Heart left ventricle (tissue), 16 donors: ENCODE measurements at places on chromosomes 3 and 15. TPM values are rescaled to one million over a fixed set of nuclear protein-coding genes. Genes with fewer than 3 reads are reported as not detected.

The SLC51A gene
- total RNA-seq = not detected

The STX19 gene
- total RNA-seq = not detected

The RASL12 gene
- total RNA-seq = 35.0 TPM

The ANKRD34C gene
- 0.21 TPM for total RNA-seq

The MFSD1 gene
- total RNA-seq = 37.1 TPM

The ATOSA gene
- total RNA-seq = 32.6 TPM

The CCR9 gene
- total RNA-seq = not detected

The THRB gene
- 21.9 TPM for total RNA-seq

DNA sequence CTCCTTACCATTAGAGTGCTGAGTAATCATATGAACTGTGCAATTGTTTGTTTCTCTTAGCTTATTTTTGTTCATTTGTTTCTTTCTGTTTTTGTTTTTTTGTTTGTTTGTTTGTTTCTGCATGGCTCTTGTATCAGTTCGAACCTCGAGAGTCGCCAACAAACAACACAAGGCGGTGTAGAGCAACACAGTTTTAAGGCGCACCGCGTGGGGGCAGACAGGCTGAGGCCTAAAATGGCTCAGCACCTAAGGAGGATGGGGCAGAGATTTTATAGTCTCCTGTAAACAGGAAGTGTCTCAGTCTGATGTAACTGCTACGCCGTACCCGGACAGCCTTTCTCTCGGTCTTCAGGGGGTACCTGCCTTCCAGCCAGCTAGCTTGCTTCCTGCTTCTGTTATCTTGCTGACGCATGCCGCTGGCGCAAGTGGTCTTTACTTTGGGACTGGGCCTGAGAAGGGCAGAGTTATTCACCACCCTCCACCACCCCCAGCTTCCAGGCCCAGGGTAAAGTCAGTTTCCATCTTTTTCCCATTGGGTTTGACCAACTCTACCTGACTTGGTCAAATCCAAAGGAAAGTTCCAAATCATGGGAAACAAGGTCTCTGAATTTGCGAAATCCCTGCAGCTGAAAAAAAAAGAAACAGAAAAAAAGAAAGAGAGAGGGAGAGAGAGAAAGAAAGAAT is 25.8 kb upstream of the MFGE8 start:
- DNase-seq = no peak

GRCh38 chr3:107236655-107237337 is 140.4 kb upstream of the CCDC54 start:
- DNase-seq = no peak

DNA sequence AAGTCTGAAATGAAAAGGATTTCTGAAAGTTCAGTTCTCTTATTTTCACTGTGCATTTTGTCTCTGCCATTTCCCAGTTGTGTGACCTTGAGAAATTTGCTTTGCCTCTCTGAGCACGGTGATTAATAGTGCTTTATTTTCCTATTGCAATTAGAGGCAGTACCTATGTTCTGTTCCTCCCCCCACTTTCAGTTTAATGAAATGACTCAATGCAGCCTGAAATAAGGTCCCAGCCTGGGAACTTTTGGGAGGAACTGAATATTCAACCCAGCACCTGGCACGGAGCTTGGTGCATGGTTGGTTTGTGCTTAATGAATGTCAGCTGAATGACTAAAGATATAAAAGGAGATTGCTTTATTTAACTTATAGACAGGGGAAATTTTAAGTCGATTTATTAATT is 352.6 kb downstream of the PDCD6IP start:
- DNase-seq = no peak

DNA sequence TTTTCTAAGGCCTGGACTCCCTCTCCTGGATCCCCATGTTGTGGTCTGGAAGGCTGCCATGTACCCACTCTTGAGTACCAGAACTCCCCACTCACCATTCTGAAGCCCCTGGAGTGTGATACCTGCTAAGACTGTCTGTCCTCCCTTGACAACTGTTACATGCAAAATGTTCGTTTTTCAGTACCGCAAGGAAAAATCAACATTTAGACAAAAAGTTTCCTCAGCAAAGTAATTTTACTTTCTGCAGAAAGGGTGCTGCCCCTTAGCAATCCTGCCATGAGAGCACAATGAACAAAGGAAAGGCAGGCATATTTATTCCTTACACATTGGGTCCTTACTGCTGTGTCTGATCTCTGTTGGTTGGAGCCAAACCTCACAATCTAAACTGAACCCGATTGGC is 7.0 kb upstream of the GK5 start:
- no peak for DNase-seq

DNA sequence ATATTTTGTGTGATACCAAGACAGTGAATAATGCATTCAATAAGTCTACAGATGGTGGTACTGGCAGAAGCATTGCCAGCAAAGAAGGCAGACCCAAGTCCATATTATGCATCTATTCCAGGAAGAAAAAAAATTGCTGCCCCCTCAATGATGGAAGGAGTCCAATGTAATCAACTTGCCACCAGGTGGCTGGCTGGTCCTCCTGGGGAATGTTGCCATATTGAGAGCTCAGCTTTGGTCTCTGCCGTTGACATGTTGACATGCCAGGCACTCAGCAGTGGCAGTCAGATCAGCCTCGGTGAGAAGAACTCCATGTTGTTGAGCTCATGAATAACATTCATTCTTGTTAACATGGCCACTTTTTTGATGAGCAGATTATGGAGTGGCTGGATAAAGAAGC is 298.5 kb downstream of the IGSF11 start:
- no peak for DNase-seq

DNA sequence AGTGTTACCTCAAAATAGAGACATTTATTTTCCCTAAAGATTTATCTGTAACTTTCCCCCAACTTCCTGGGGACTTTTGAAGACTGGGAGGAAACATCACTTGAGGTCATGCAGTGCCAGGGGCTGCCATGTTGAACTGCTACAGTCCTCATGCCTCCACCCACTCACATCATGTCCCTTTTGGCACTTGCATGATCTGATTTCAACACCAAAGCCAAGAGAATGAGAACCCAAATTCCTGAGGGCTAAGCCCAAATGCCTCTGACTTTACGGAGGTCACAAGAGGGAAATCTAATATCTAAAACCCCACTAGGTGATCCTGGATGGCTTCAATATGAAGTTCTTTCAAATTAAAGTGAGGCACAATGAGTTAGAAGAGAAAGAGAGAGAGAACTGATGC is 213.1 kb downstream of the NTRK3 start:
- no peak for DNase-seq

GRCh38 chr15:58483376-58483775 is 51.6 kb downstream of the LIPC start:
- DNase-seq = no peak

GRCh38 chr15:31327669-31328427 is 1.2 kb downstream of the KLF13 start:
- peak; percentile 89 for DNase-seq

GRCh38 chr3:181851063-181851462 is 139.3 kb downstream of the SOX2 start:
- no peak for DNase-seq

DNA sequence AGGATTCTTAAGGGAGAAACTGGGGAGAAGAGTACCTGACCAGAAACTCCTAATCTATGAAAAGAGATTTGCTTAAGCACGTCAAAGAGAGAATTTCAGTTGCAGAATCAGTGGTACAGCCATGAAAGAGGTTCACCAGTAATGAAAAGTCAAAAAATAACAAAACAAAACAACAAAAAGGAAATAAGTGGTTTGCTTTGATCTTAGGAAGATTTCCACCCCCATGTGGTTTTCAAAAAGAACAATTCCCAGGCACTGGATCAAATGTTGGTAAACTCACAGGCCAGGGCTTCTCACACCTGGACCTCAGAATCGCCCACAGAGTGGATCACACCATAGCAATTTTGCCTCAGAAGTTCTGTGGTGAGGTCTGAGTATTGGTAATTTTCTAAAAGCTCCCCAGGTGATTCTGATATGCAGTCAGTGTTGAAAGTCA is 67.5 kb downstream of the TMEM39A start:
- DNase-seq = no peak

GRCh38 chr3:55860049-55860721 is 373.1 kb upstream of the WNT5A start:
- DNase-seq = no peak

DNA sequence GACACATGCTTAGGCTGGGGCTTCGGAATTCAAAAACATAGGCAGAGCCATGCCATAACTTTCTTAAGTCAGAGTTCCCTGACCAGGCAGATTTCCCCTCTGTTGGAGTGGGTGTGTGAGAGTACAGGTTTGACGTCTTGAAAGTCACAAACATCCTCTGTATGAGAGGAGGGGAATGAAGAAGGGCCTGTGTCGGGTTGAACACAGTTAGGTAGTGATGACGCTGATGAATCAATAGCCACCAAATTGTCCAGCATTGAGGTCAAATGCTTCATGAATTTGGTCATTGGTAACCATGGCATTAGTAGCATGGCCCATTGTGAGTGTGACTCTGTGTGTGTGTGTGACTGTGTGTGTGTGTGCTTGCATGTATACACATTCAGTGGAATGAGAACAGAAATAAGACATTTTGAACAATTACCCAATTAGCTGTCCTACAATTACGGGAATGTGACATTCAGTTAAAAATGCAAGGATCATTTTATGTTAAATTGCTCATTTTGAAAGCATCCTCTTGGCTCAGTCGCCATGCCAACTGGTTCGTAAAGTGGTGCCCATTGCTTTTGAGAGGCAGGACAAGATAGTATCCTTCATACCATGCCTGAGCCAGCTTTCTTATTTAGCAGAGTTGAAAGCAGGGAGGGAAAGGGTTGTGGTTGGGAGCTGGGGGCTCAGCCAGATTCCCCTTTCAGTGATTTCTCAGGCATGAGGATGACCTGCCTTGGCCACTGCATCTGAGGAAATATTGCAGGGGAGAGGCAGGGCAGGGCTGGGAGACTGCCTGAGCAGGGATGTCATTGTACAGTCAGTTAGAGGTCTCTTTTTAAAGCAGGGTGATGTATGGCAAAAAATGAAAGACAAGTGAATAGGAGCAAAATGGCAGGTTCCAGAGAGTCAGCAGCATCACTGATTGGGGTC is 35.4 kb downstream of the RBP2 start:
- no peak for DNase-seq

DNA sequence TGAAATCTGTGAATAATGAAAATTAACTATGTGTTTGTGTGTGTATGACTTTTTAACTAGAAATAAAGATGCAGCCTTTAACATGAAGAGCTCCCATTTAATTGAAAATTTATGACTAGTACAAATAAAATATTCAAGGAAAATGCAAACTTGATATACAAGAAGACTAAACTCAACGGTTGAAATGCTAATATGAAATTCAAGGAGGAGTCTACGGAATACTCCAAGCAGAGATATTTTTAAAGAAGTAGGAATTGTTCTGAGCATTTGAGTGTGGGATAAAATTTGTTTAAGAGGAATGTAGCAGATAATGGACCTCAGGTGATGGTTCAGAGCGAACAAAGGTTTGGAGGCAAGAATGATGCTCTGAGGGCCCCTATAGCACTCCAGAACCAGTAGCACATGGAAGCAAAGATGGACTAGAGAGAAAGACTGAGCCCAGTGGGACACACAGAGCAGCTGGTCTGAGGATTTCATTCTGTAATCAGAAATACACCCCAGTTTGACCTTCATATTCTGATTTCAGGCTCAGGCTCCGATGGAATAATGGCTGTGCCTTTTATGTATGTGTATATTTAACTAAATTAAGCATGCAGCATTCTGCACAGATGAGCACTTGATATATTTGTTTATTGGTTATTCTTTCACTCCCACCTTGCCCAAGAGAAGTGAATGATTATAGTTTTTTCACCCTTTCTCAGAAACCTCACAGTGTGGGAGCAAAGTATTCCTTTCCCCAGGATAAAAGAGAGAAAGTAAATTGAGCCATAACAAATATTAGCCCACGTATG is 227.1 kb downstream of the ZPLD1 start:
- DNase-seq = no peak

DNA sequence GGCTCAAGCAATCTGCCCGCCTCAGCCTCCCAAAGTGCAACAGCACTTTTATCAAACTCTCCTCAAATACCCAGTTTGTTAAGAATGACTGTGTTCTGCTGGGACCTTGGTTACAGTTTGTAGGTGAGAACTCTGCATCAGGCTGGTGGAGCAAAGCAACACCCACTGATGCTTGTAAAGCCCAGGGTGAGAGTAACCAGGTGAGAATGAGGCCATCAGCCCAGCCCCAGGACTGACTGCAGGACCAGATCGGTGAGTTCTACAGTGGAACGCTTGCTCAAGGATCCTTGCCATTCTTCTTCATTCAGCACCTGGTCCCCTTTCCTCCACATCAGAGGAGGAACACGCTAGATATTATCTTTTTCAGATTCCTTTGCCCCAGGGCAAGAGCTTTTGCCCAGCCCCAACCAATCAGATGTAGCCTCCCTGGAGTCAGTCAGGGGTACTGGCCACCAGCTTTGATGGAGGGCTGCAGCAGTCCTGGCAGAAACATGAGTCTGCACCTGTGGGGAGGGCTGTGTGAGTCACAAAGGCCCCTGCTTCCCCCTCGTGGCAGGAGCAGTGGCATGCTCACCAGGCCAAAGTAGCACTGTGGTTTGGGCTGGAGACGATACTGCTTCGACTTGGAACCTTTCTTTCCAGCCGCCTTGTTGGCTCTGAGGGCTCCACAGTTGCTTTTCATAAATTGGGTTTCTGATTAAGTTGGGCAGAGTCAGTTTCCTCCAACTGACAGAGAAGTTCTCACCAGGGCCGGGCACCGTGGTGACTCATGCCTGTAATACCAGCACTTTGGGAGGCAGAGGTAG is 3.5 kb upstream of the SHISA5 start:
- peak; percentile 45 for DNase-seq

- peak; percentile 40 for DNase-seq
Observed at GRCh38 chr3:128784232-128784631, 58.2 kb downstream of the RAB7A start.

DNA sequence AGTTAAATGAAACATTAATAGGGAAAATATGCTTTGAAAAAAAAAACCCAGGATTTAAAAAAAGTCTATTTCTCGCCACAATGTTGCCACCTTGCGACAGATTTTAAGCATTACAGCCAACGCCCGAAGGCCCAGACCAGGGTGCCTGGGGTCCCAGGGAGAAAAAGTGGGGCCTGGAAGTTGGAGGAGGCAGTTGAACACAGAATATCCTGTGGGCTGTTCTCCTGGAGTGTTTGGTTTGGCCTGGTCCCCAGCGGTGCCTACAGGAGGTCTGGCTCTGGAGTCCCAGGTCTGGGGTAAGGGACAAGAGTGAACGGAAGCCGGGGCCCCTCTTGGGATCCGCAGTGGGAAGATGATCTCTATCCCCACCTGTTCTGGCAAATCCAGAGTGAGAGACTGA is 3.4 kb downstream of the RNU6-1 start:
- DNase-seq = no peak

- no peak for DNase-seq
Observed at GRCh38 chr3:157294491-157294890, 134.5 kb upstream of the CCNL1 start.

DNA sequence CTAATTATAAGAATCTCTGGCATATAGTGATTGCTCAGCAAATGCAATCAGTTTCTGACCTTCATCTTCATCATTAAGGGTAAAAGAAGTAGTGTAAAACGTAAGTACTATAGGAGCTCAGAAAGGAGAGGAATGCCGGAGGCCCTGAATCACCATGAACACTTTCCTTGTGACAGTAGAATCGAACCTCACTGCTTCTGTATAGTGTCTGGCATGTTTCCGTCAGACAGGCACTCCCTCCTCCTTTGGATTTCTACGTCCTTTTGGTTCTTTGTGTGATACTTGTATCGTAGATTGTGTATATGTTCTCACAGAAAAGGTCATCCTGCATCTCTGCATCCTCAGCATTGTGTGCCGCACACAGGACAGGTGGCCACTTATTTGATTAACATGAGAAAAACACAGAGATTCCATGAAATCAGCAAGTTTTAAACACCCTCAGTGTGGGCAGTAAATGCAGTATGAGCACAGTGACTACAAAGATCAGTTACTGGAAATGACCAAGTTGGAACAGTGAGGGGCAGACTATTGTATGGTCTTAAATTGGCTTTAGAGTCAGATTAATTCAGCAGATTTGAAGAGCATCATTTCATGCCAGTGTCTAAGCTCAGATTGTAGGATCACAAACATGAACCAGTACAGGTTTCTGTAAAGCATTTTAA is 234.5 kb downstream of the UBE2E2 start:
- DNase-seq = no peak
